ENCODE measurements at places on chromosomes 7 and 10.

GRCh38 chr10:64014281-64014680, 493.1 kb downstream of the REEP3 start:
- DNase-seq = no peak

GRCh38 chr7:29196971-29197595, 2.5 kb downstream of the CHN2 start:
- no peak for DNase-seq

GRCh38 chr7:134469622-134470021, 10.7 kb upstream of the AKR1B1 start:
- DNase-seq = no peak

GRCh38 chr10:507908-508444, 181.5 kb downstream of the DIP2C start:
- no peak for DNase-seq

DNA sequence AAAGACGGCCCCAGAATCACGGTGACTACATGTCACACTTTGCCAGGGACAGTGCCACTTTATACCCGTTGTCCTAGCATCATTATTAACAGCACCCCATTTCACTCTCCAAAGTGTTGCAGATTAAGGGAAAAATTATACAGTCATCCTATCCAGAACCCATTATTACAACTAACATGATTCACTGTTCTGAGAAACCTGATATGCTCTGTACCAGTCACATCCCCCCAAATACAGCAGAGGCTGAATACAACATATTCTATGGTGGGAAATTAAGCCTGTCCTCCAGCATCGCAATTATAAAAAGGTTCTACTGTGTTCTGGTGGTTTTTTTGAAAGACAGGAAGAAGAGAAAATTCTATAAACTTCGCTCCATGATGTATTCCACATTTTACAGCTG, 162.1 kb downstream of the JAZF1 start:
- DNase-seq = no peak

GRCh38 chr10:110625356-110625894, 18.7 kb upstream of the RBM20 start:
- DNase-seq = no peak

- DNase-seq = no peak
Measured at GRCh38 chr7:1562597-1563051, 6.6 kb upstream of the TMEM184A start.

DNA sequence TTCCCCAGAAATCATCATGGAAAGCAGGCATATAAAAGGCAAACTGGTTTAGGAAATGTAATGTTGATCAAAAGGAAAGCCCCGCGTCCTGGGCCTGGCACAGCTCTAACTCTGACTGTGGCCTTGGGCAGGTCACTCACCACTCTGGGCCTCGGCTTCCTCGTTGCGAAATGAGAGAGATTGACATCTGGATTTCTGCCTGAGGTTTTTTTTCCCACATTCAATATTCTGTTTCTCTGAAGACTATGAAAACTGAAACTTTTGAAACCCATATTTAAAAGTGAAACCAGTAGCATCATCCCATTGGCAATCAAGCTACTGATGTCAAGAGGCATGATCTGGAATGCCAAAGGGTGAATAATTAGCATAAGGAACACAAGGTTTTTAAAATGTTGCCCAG, 369.7 kb upstream of the NPVF start:
- peak; percentile 20 for DNase-seq

DNA sequence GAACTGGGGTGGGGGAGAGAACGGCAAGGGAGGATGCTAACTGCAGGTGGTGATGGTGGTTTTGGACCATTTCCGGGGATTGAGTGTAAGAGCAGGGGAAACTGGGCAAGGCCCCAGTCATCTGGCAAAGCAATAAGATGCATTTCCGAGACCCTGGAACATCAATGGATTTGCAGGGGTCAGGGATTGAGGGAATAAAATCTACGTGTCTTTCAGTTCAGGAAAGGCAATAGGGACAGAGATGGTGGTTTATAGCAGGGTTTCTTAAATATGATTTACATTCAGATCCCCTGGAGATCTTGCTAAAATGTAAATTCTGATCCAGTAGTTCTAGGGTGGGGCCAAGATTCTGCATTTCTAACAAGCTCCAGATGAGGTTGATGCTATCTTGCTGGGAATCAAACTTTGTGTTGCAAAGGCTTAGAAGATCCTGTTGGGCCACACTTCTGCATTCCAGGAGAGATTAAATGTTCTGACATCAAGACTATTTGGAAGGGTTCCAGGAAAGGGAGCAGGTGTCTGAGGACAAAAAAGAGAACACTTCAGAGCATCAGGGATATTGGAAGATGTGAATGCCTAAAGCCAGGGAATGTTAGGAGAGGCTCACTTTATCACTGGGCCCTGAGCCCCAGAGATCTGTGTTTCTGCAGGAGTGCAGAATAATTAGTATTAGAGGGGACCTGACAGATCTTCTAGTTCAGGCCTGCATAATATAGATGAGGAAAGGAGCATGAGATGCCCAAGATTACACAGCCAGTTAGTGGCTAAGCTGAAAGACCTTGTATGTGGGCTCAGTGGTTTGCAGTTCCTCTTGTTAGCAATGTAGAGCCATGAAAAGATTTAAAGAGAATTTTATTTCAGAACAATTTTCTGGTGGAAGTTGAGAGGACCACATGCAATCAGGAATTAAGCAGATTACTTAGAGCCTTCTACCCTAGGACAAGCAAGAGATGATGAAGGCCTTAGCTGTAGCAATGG, 32.4 kb downstream of the BLNK start:
- DNase-seq = no peak
